Activated naive CD8-positive, alpha-beta T cell treated with anti-CD3 and anti-CD28 coated beads for 36 hours (primary cell): ENCODE measurements at places on chromosomes 7 and 10. TPM values are rescaled to one million over a fixed set of nuclear protein-coding genes. Genes with fewer than 3 reads are reported as not detected.
A peak's percentile ranks its signal among the peaks of the same experiment; 100 is the strongest.

CCL24 gene
- not detected for total RNA-seq

ABCB8 gene
- total RNA-seq, result 37.6 TPM

ELAPOR2 gene
- total RNA-seq, result 2.2 TPM

STAG3 gene
- 21.4 TPM for total RNA-seq

DNA sequence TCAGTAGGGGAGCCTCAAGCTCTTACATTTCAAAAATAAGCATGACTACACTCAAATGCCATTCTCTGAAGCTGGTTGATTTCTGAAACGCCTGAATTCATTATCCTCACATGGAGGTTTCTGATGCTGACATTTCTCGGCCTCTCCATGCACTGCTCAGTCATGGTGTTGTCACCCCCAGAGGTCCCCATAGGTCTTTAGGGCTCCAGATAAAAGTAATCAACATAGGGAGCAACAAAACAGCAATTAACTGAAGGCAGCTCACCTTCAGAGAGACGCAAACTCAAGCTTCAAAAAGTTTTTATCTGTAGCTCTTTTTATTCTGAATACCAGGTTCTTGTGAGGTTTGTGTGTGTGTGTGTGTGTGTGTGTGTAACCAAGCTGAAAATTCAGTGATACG, 223.2 kb upstream of the LRRN3 start:
- H3K27me3 ChIP-seq, result no peaks in the 10 kb centered on the region
- no peak overlapping the region for H3K27ac ChIP-seq
- no peak for DNase-seq

DNA sequence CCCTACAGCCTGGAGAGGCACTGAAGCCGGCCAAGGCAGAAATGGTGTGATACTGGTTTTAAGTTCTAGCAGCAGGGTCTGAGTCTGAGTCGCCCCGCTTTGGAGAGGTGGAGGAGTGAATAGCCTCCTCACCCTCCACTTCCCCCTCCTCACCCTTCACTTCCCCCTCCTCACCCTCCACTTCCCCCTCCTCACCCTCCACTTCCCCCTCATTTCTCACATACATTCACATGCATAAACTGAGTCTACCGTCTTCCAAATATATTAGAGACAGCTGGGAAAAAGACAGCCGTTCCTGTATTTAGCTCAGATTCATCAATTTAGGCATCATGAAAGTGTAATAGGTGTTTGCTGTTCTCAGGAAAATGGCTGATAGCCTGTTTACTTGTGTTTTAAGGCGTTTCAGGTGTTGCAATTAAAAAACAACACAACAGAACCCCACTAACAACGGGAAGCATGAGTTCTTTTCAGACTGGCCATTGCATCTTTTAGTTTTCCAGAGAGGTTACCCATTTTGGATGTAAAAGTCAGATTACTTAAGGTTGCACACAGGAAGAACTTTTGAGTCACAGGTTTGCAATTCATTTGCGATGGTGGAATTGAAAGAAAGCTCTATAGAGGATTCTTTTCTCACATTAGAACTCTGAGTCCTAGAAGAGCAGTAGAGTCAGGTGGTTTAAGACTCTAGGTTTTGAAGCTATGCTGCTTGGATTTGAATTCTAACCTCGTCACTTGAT, 861 bp downstream of the NRBF2 start:
- H3K36me3 ChIP-seq, result peaks cover 28% of the 10 kb centered on the region
- peak overlapping the region; percentile 91 for H3K27ac ChIP-seq
- H3K4me3 ChIP-seq, result peak overlapping the region; percentile 90
- no peak for DNase-seq

DNA sequence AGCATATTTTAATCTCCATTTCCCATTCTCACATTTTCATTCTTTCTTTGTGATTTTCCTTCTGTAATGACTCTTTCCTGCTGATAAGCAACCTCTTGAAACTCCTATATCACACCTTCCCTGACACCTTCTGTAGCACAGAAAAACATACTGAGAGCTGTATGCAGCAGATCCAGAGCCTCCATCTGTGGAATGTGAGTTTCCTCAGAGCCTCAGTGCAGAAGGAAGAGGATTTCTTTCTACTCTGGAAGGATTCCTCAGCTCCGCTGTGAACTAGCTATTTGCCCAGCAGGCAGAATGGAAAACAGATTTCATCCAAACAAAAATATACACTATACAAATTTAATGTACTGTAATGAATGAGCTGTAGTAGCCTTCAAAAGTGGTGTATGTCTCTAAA, 841.3 kb upstream of the ZWINT start:
- no peak overlapping the region for H3K27ac ChIP-seq
- H3K27me3 ChIP-seq, result no peaks in the 10 kb centered on the region
- no peaks in the 10 kb centered on the region for H3K36me3 ChIP-seq
- no peaks in the 10 kb centered on the region for H3K4me1 ChIP-seq
- H3K4me3 ChIP-seq, result no peak overlapping the region

- H3K27ac ChIP-seq, result no peak overlapping the region
- H3K4me1 ChIP-seq, result peaks cover 3% of the 10 kb centered on the region
- no peaks in the 10 kb centered on the region for H3K27me3 ChIP-seq
- H3K36me3 ChIP-seq, result peaks cover 17% of the 10 kb centered on the region
Measured at GRCh38 chr10:69014171-69014570, 25.6 kb downstream of the KIFBP start.

- no peaks in the 10 kb centered on the region for H3K36me3 ChIP-seq
- no peak overlapping the region for H3K27ac ChIP-seq
- no peaks in the 10 kb centered on the region for H3K4me1 ChIP-seq
- DNase-seq, result no peak
Measured at GRCh38 chr7:330511-331230, 40.7 kb downstream of the FOXL3 start.

DNA sequence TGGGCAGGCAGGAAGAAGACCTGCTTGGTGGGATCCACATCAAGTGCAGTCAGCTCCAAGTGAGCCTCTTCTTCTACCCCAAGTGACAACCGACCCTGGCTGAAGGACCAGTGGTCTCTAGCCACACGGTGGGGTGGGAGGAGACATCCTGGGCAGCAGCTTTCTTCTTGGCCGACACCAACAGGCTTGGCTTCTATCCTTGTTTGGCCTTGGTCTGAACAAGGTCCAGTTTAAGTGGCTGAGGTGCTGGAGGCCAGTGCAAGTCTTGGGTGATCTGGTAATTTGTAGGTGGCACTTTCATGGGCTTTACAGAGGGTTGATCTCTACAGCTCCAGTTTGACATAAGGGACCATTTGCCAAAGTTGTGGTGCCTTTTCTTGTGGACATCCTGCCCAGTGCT, 63.6 kb upstream of the PDCD4 start:
- DNase-seq, result no peak
- H3K36me3 ChIP-seq, result no peaks in the 10 kb centered on the region
- no peak overlapping the region for H3K4me3 ChIP-seq
- peaks cover 28% of the 10 kb centered on the region for H3K4me1 ChIP-seq
- H3K27ac ChIP-seq, result no peak overlapping the region

GRCh38 chr7:42722716-42723115, 189.2 kb downstream of the C7orf25 start:
- H3K27me3 ChIP-seq, result peaks cover 13% of the 10 kb centered on the region
- no peak overlapping the region for H3K4me3 ChIP-seq
- H3K4me1 ChIP-seq, result no peaks in the 10 kb centered on the region
- DNase-seq, result no peak
- H3K27ac ChIP-seq, result no peak overlapping the region

GRCh38 chr7:123367484-123368122, 166.8 kb downstream of the IQUB start:
- H3K4me1 ChIP-seq, result no peaks in the 10 kb centered on the region
- H3K36me3 ChIP-seq, result no peaks in the 10 kb centered on the region
- H3K4me3 ChIP-seq, result no peak overlapping the region
- DNase-seq, result no peak

- no peak for DNase-seq
- H3K4me3 ChIP-seq, result no peak overlapping the region
- no peaks in the 10 kb centered on the region for H3K27me3 ChIP-seq
- no peaks in the 10 kb centered on the region for H3K4me1 ChIP-seq
- peaks cover 4% of the 10 kb centered on the region for H3K36me3 ChIP-seq
- H3K27ac ChIP-seq, result no peak overlapping the region
Measured at GRCh38 chr7:66421830-66422475, 206.7 kb upstream of the KCTD7 start.

DNA sequence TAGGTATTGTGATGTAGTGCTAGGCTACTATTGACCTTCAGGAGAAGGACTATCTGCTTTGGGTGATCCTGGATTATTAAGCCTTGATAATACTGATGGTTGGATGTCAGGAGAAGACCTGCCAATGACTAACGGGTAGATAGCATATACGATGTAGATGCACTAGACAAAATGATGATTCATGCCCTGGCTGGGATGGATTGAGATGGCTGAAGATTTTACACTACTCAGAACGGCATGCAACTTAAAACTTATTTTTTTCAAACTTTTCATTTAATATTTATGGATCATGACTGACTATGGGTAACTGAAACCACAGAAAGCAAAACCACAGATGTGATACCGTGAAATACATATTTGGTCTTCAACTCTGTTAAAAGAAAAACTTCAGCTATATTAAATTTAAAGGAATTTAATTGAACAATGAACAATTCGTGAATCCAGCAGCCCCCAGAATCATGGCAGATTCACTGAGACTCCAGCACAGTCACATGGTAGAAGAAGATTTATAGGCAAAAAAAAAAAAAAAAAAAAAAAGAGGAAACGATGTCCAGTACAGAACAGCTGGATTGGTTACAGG, 124.6 kb upstream of the CDK13 start:
- peaks cover 65% of the 10 kb centered on the region for H3K27me3 ChIP-seq
- H3K4me3 ChIP-seq, result no peak overlapping the region
- no peaks in the 10 kb centered on the region for H3K36me3 ChIP-seq
- DNase-seq, result no peak
- no peaks in the 10 kb centered on the region for H3K4me1 ChIP-seq
